ENCODE measurements at places on chromosomes 16 and 17.
A peak's percentile ranks its signal among the peaks of the same experiment; 100 is the strongest.

DNA sequence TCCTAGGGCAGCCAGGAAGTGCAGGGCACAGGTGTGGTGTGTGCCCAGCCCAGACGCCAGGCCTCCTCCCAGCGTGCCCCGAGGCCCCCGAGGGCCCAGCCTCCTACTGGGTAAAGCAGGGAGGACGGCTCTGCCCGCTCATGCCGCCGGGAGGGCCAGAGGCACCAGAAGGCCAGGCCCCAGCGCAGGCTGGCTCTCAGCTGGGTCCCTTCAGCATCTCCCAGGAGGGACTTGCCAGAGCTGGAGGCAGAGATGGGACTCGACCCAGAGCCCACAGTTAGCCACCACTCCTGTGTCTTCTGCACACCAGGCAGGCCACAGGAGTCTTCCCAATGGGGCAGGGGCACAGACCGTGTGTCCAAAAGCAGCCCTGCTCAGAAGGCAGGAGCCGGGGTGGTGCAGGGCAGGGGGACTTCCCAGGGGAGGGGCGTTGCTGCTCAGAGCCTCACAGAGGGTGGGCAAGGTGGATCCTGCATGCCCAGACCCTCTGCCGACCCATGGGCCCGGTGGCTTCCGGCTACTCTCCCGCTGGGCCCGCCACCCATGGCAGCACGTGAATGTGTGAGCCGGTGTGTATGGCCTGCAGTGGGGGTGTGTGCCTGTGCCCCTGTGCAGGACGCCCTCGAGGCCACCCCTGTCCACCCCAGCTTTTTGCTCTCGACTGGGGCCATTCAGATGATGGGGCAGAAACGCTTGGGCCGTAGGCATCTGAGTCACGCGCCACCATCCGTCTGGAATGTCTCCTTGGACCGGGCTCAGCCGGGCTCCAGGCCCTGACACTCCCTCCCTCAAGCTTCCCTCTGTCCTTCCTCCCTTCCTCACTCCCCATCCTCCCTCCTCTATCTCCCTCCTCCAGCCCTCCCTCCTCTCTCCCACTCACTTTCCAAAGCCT, 5.7 kb upstream of the ZNF469 start:
- no peak for DNase-seq

DNA sequence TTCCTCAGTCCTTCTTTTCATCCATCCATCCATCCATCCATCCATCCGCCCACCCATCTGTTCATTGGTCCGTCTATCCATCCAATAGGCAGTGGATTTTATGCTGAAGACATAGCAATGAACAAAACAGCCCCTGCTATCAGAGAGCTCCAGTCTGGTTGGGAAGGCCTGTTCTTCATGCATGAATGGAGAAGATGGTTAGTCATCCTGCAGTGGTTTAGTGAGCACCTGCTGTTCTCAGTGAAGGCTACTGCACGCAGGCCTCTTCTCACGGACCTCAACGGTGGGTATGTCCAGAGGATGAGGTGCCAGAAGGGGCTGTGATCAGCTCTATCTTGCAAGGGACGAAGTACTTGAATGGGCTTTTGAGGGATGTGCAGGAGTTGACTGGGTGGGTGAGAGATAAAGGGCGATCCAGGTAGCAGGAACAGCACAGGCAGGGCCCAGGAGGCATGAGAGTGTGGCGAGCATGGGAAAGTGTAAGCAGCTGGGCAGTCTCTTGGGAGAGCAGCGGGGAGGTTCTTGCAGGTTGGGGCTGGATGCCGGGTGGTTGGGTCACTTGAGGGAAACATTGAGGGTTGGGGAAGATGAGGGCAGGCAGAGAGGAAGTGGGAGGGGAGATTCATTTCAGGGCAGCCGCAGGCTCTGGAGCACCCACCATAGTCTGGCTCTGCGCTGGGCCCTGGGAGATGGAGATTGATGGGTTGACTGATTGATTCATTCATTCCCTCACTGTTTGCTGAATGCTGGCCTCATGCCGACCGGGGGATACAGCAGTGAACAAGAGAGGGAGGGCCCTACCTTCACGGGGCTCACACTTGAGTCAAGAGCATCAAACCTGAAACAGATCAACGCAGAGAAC, 115.0 kb upstream of the CIBAR2 start:
- DNase-seq, result no peak

GRCh38 chr17:72416054-72416675, 295.3 kb downstream of the SOX9 start:
- DNase-seq, result no peak

DNA sequence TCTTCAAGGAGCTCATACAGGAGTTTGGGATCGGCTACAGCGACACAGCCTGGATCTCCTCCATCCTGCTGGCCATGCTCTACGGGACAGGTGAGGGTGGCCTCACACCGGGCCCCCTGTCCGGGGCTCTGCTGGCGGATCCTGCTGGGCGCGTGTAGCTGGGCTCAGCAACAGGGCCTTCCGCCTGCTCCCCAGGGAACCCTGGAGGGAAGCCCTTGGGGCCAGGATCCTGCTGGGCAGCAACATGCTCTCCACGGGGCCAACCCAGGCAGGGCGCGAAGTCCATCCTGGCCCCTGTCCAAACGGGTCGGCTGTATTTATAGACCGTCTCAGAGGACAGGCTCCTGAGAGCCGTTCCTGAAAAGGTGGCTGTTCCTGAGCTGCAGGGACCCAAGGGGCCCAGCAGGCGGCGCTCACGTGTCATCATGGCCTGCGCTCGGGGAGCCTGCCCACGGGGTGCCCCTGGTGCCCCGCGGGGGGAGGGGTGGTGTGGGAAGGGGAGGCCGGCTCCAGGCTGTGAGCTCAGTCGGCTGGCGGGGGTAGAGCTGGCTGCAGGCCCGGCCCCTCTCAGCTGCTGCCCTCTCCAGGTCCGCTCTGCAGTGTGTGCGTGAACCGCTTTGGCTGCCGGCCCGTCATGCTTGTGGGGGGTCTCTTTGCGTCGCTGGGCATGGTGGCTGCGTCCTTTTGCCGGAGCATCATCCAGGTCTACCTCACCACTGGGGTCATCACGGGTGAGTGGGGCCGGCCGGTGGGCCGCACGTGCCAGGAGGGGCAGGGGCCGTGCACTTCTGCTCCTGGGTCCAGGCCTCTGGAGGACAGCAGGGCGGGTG, 7.5 kb downstream of the SLC16A3 start:
- peak; percentile 95 for DNase-seq

GRCh38 chr16:68284847-68285246, 20.5 kb downstream of the SLC7A6 start:
- DNase-seq, result no peak

- no peak for DNase-seq
These were observed 15.7 kb downstream of the GJD3 start for GRCh38 chr17:40348562-40349476.

GRCh38 chr16:20395946-20396345, 8.6 kb downstream of the PDILT start:
- no peak for DNase-seq

DNA sequence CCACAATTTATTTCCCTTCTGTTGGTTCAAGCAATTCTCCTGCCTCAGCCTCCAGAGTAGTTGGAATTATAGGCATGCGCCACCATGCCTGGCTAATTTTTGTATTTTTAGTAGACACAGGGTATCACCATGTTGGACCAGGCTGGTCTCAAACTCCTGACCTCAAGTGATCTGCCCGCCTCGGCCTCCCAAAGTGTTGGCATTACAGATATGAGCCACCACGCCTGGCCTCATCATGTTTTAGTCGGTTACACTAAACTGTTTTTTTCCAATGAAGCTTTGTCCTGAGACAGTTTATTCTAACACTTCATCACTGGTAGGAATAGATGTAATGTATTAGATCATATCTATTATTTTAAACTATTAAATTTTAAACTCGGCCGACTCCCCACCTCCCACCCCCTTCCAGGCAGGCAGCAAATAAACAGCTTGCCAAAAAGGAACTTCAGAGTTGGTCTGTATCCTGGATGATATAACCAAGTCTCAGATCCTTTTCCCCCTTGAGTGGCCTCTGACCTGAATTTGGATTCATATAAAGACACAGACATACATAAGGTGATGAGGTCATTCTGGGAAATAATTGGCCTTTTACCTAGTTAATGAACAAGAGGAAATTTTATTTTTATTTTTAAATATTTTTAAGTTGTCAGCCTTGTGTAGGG, 18.4 kb upstream of the CORO6 start:
- no peak for DNase-seq

GRCh38 chr17:62937606-62938005, 28.4 kb upstream of the TANC2 start:
- DNase-seq, result no peak

- no peak for DNase-seq
These were observed 42.4 kb upstream of the ZFP90 start for GRCh38 chr16:68496689-68497088.

- no peak for DNase-seq
These were observed 3.6 kb downstream of the GPS1 start for GRCh38 chr17:82055023-82055964.

GRCh38 chr16:74766729-74767128, 7.9 kb downstream of the FA2H start:
- DNase-seq, result no peak

DNA sequence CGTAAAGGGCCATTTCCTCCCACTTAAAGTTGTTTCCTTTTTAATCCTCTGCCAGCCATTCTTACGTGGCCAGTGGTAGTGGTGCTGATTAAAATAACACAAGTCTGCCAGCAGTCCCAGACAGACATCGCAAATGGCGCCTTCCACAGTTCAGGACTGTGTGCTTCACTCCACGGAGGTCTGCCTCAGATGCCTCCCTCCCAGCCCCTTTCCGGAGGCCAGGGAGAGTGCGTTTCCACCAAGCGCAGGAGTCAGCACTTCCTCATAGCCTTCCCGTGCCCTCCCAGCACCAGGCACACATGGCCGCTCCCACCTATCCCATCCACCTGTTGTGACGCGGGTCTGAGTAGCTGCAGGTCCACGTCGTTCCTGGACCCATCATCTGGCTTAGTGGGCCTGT, 205.6 kb downstream of the RPTOR start:
- no peak for DNase-seq

GRCh38 chr17:72476575-72476986, 355.8 kb downstream of the SOX9 start:
- DNase-seq, result no peak

GRCh38 chr16:89189358-89190025, 10.8 kb downstream of the SLC22A31 start:
- no peak for DNase-seq

- no peak for DNase-seq
These were observed 19.1 kb downstream of the ZPBP2 start for GRCh38 chr17:39887078-39887477.

GRCh38 chr17:82892899-82893565, 53.2 kb upstream of the ZNF750 start:
- DNase-seq, result no peak

- no peak for DNase-seq
These were observed 12.6 kb upstream of the ARL5C start for GRCh38 chr17:39178536-39178935.

GRCh38 chr16:2162676-2163118, 7.1 kb downstream of the TRAF7 start:
- no peak for DNase-seq

DNA sequence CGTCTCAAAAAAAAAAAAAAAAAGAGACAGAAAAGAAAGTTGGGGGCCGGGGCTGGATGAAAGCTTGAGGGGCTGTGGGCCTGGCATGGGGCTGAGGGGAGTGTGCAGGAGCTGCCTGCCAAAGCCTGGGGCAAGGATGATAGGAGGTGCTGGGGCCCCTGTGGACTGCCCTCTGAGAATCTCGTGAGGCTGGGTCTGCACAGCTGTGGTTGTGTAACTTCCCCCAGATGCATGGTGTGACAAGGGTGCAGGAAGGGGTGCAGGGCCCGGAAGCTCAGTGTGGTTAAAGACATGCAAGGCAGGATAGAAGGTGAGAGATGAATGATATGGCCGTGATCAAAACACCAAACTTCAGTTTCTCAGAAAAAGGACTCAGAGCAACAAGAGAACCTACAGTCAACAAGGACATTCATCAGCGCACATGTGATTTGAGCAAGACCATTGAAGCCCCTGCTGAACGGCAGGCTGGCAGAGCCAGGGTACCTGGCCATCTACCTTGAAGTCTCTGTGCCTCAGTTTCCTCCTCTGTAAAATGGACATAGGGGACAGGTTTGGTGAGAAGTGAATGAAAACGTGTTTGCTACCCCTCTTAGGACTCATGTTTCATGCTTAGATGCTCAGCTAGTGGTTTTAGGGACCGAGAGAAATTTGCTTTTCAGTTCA, 9.6 kb downstream of the IL32 start:
- no peak for DNase-seq

DNA sequence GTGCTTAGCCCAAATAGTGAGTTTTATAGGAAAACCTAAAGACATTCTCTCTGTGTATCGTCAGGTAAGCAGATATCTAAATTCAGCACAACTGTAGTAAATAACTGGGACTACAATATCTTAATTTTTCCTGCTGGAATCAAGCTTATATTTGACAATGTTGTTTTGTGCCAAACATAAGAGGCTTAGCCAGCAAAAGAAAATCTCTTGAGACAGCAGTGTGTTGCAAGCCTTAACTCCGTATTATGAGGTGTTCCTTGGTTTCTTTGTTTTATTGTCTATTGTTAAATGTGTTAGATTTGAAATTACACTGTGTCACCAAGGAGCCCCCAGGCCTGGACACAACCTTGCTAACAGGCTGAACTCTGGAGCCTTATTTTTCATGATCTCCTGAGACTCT, 1570.6 kb upstream of the GOT2 start:
- peak; percentile 32 for DNase-seq

Measured in D341Med (cell line).